Activated CD4-positive, CD25-positive, alpha-beta regulatory T cell treated with anti-CD3 and anti-CD28 coated beads, Interleukin-2, amount 50 U/mL, for 16 hours (primary cell): ENCODE measurements at places on chromosomes 3 and 15.
A peak's percentile ranks its signal among the peaks of the same experiment; 100 is the strongest.

DNA sequence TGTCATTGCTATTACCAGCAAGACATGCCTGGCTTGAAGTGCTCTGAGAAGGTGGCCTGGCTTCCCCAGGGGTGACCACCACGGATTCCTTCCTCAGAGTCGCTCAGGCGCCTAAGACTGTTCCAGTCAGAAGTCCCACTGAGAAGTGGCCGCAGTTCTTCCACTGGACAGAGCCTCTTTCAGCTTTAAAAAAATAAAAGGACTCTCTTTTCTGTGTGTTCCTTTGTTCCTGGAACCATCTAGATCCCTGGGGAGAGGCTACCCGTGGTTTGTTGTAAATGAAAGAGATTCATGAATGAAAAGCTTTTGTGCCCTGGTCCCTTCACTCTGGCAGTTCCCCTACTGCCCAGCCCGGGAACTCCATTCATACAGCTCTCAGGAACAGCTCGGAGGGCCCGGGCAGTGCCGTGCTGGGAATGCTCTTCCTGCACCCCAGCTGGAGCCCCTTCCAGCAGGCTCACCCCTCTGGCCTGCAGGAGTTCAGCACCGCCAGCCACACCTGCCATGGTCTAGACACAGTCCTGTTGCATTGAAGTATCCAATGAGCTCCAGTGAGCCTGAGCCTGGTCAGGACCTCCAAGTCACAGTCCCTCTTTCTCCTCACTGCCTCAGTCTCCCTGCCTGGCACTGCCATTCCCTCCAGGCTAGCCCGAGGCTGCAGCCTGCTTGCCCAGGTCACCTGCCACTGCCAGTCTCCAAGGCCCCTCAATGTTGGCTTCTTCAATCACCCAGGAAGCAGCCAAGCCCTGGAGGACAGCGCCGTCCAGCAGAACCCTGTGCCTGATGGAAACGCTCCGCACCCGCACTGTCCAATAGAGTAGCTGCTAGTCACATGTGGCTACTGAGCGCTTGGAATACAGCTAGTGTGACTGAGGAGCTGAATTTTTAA, 75.4 kb downstream of the XXYLT1 start:
- DNase-seq: no peak

DNA sequence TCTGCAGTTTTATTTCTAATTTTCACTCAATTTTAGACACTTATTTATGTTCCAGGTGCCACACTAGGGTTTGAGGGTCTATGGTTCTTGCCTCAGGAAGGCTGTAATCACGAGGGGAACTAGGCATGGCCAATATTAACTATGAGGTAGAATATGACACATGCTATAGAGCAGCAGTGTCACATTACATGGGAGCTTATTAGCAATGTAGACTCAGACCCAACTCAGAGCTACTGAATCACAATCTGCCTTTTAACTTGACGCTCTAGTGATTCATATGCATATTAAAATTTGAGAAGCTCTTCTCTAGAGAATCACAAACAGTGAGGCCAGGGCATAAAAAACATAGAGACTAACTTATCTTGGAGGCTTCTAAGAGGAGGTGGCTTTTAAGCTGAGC, 32.8 kb upstream of the MRPL3 start:
- DNase-seq: no peak

GRCh38 chr15:101054991-101055390, 135.8 kb downstream of the LRRK1 start:
- DNase-seq: no peak

GRCh38 chr15:40276927-40277326, 5.9 kb downstream of the ANKRD63 start:
- no peak for DNase-seq

DNA sequence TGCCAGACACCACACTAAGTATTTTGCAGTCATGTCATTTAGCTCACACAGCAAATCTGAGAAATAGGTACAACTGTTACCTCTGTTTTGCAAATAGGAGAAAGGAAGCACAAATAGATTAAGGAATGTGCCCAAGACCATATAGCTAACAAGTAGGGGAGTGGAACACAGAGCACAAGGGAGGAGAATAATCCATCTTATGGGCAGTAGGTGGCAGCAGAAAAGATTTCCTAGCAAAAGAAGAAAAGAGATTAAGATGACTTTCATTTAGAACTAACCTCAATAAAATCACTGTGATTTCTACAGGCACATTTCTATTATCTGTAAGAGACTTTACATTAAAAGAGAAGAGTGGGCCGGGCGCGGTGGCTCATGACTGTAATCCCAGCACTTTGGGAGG, 49.1 kb downstream of the NR1I2 start:
- no peak for DNase-seq

- DNase-seq: no peak
Observed at GRCh38 chr15:76327191-76328105, 9.1 kb upstream of the ISL2 start.

- no peak for DNase-seq
Observed at GRCh38 chr3:131178710-131179375, 152.2 kb downstream of the NEK11 start.

GRCh38 chr3:170621256-170621655, 35.4 kb upstream of the SLC7A14 start:
- DNase-seq: no peak

DNA sequence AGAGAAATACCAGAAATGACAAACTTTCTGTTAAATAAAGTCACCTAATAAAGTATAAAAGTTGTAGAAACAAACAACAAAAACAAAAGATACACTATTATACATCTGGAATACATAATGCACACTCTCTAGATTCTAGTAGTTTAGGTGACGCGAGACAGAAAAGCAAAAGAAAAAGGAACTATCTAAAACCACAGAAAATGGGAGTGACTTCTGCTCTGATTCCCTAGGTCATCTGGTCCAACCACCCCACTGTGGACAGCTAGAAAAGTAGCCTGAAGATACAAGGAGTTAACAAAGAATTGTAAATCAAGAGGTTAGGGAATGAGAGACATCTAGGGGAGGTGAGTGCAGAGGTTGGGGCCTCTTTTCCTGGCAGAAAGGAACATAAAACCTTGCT, 39.1 kb downstream of the DHX36 start:
- DNase-seq: no peak

GRCh38 chr3:25427942-25428788, at the start of gene RARB:
Gene RARB (plus strand): TSS chr3:25428263. CDS start chr3:25428732, 469 bp downstream.
- no peak for DNase-seq

GRCh38 chr3:197362081-197362480, 63.7 kb upstream of the DLG1 start:
- DNase-seq: no peak

DNA sequence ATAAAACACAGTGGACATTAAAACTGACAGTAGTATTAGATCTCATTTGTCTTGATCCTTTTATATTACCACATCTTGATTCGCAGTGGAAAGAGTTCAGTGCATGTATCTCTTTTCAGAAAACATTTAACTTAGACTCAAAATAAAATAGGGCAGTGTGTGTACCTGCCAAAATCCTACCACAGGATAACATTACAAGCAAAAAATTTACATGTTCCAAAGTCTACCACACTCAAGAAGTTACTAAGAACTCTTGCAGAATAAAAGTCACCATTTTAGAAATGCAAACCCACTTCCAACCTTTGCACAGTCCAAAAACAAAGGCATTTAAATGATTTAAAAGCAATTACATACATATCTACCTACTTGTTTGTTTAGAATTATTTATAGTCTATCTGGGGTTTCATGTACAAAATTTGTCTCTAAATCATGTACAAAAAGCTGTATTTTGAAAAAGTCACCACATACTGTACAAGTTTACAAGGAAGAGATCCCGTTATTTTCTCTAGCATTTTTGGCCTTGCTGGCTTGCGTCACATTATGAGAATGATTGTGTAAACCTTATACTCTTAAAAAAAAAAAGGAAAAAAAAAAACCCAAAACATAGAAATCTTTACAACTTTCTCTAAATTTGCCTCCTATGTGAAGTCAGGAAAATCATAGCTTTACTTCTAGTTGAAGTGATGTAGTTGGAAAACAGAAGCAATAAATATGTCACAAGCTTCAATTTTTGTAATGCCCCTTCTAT, 153.8 kb downstream of the ADAM10 start:
- DNase-seq: no peak

DNA sequence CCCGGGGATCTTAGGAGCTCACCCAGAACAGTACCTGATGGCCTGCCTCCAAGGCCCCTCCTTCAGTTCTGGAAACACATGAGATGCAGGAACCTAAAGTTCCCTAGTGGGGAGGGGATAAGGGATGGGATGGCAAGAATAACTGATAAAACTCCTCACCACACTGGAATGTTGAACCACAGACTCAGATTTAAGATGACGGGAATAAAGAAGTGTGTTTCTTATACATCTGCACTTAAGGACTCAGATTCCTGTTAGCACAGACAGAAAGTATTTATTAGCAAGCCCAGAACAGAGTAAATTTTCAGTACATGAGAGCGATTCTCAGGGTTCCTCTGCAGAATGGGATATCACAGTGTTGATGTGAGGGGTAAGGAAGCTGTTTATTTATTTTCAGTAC, 245.2 kb downstream of the TLE3 start:
- DNase-seq: no peak

GRCh38 chr3:149895339-149895738, 75.4 kb downstream of the PFN2 start:
- no peak for DNase-seq

DNA sequence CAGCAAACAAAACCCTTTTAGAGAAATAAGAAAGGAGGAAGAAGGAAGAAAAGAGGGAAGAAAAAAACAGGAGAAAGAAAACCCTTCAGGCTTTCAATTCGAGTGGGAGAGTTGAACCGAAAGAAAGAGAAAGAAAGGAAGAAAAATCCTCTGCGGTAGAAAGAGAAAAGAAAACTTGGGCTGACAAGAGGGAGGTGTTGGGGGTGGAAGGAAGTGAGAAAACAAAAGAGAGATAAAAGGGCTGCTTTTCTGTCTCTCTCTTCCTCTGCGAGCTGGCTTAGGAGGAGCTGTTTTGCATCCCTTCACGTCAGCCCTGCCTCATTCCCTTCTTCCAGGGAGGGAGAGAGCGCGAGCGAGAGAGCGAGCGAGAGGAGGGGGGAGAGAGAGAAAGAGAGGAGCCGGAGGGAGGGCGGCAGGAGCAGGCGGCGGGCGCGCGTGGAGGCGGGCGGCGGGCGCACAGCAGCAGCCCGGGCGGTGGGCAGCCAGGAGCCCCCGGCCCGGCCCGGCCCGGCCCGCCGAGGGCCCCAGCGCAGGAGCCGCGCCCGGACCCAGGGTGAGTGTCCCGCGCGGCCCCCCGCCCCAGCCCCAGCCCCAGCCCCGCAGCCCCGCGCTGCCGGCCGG, at the start of gene ZNF710:
TSS of gene ZNF710 (plus strand) at position 263 of the 621 bp plus-strand sequence. CDS start 65,814 bp downstream, outside the sequence.
- DNase-seq: no peak

DNA sequence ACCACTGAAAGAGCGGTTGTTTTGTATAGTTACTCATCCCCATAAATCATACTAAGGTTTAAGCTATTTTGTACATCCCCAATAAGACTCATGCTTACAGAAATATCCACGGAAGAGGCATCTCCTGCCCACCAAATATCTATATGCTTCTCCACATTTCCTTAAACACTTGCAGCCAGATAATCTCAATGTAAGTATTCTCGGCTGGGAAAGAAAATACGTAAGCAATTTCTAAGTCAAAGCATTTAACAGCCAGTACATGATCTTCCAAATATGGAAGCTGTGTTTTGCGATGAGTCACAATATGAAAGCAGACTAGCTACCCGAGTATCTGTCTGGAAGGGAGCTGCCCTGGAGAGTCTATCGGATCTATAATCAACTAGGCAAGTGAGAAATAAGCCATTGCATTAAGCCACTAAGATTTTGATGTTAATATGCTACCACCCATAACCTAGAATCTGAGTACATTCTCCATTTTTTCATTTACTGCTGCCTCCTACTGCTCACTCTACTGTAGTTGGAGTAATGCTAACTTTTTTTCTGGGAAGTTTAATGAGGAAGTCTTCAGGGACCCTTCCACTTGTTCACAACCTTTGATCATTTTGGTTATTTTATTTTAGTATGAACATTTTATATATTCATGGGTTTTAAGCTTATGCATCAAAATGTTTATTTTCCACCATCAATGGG, 26.9 kb upstream of the ZMAT3 start:
- no peak for DNase-seq

DNA sequence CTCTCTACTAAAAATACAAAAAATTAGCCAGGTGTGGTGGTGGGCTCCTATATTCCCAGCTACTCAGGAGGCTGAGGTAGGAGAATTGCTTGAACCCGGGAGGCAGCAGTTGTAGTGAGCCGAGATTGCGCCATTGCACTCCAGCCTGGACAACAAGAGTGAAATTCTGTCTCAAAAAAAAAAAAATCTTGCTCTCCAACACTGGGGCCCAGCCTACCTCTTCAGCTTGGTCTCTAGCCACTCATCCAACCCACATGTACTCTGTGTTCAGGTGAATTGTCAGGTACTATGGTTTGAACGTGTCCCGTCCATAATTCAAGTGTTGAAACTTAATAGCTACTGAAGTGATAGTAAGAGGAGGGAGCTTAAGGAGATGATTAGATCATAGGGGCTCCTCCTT, 22.4 kb upstream of the RAB7A start:
- no peak for DNase-seq

DNA sequence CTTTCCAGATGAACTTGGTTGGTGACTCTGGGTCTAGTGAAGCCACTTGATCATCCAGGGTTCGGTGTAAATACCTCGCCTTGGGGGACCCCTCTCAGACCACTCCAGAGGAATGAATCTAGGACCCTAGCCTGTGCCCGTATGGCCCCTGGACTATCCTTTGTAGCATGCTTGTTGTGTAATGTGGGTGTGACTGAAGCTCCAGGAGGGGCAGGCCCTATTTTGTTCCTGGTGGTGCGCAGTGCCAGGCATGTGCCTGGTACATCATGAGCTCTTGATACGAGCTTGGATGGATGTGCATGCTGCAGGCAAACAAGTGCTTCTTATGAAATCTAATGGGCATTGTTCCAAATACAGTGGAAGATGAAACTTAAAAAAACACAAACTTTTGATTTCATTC, 82.8 kb downstream of the EBLN2 start:
- no peak for DNase-seq

DNA sequence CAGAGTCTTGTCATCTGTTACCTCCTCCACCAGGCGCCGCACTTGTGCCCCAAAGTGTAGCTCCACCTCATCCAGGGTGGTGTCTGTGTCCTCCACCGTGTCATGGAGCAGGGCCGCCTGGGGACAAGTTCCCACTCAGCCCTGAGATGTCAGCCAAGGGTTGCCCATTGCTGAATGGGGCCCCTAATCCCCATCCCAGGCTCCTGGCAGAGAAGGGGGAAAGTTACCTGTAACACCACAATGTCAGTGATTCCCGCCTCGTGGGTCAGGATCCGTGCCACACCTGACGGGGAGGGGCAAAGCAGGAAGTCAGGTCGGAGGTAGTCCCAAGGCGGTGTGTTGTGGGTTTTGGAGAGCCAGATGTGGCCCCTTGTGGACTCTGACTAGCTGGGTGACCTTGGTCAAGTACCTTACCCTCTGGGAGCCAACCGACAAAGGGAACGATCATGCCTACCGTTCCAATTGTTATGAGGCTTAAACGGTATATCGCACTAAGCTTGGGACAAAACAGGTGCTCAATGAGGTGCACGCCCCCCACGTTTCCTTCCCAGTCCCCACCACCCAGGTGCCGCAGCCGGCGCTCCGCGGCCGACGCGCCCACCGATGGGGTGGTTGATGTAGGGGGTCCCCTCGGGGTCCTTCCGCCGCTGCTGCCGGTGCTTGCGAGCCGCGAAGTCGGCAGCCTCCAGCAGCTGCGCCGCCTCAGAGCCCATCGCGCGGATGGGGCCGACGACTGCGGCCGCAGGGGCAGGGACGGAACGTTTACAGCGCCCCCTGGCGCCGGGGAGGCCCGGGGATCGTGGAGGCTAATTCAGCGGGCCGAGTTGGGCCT, at the start of gene HDDC3:
TSS of gene HDDC3 (minus strand) at position 722 of the 832 bp plus-strand sequence. CDS start at position 713, 9 bp downstream.
- peak; percentile 80 for DNase-seq

GRCh38 chr3:35772381-35773015, 133.2 kb downstream of the ARPP21 start:
- no peak for DNase-seq
